ENCODE measurements at places on chromosomes 4 and X.

- no peak for DNase-seq
These were observed 15.3 kb downstream of the TKTL1 start for GRCh38 chrX:154310616-154311536.

DNA sequence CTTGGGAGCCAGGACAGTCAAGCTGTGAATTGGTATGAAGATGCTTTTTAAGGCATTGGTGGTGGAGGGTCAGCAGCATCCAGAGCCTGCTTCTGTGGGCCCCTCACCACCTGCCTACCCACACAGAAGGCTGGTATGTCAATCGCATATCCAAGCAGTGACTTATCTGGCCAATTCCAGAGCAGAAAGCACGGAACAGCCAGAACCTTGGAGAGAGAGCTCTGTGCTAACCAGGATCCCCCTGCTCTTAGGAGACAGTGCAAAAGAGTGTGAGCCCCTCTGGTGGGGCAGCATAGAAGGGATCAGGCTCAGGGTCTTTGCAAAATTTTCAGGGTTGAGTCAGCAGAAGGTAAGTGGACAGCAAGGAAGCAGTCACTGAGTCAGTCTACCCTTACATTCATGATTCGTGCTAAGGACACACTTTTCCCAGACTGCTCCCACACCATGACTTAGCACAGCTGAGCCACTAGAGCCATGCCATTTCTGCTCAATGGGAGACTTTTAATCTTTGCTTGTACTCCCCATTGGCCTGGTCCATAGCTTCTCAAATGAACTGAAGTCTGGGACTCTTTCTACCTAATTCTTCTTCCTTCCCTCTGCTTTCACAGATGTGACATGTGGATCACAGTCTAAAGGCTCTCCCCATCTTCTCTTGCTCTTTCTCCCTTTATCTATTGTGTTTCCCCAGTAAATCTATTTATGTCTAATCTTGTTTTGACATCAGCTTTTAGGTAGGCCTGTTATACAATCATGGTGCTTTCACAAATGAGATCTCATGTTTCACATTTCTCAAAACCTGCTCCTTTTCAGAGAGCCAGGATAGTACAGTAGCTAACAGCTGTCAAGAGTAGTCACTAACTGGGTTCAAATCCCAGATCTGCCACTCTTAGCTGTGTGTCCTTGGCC lies 20.0 kb downstream of the MORF4L2 start:
- no peak for DNase-seq

- no peak for DNase-seq
These were observed 3.5 kb upstream of the HTR2C start for GRCh38 chrX:114580336-114580735.

DNA sequence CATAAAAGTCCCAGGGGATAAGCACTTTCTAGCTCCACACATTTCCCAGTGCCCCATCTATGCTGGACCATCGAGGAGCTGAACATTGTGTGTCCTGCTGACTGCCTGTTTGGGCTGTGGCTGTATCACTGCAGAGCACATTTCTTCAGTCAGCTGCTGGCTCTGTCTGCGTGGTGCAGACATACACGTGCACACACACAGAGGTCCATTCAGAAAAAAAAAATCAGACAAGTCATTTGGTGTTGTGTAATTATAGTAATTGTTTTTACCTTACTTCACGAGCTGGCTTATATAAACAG lies 1.1 kb upstream of the PDLIM3 start:
- no peak for DNase-seq

- no peak for DNase-seq
These were observed 35.2 kb upstream of the SPINK2 start for GRCh38 chr4:56856656-56857055.

- DNase-seq, result no peak
These were observed 138.6 kb downstream of the AFF1 start for GRCh38 chr4:87073199-87074120.

GRCh38 chrX:40004921-40005291 lies 92.9 kb downstream of the BCOR start:
- DNase-seq, result no peak

DNA sequence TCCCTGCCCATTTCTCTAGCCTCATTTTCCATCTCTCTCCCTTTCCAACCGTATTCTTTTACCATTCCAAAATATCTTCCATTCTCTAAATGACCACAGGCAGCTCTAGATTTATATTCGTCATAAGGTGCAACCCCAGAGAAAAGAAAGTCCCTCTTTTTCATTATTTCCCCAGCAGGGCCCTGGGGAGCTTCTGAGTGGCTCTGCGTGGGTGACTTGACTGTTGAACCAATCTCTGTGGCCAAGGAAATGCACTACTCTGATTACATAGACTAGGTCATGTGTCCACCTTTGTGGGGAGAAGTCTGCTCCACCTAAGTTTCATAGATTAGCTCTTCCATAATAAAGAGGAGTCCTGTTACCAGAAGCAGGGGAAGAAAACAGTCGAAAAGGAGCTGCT lies 51.4 kb downstream of the ATOH1 start:
- DNase-seq, result no peak

DNA sequence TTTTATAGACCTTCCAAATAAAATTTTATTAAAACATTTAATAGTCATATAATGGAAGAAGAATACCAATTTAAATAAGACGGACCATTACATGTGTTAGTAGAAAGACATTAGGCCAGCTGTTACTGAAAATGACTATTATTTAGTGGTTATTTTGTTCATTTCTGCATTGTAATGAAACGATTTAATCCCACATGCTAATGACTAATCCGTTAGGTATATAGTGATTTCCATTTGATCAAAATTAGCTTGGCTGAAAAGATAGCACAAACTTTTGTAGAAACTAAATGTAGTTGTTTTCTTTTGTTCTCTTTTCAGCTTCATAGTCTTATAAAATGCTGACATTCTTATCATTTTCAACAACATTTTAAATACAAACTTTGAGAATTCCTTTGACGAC lies 556.1 kb upstream of the TENM3 start:
- DNase-seq, result no peak

Data from stimulated activated CD8-positive, alpha-beta memory T cell treated with anti-CD3 and anti-CD28 coated beads, Interleukin-2, amount 100 ng/mL, for 1 hour (primary cell).